ENCODE measurements at places on chromosomes 4 and X.

GRCh38 chr4:140450352-140450751 lies 22.9 kb upstream of the CLGN start:
- no peak for DNase-seq

- no peak for DNase-seq
Measured at GRCh38 chr4:109811707-109812106, 3.9 kb upstream of the GAR1 start.

DNA sequence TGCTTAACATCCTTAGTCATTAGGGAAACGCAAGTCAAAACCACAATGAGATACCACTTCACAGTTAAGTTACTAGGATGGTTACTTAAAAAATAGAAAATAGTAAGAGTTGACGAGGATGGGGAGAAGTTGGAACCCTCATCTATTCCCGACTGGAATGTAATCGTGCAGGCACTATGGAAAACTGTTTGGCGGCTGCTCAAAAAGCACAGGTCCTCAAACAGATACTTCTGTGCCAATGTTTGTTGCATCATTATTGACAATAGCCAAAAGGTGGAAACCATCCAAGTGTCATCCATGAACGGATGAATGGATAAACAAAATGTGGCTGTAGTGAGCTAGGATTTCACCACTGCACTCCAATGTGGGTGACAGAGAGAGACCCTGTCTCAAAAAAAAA lies 11.7 kb downstream of the CTAG1B start:
- DNase-seq, result no peak

- DNase-seq, result no peak
Measured at GRCh38 chr4:73663576-73663975, 43.3 kb upstream of the RASSF6 start.

All from activated CD4-positive, alpha-beta T cell treated with anti-CD3 and anti-CD28 coated beads, Interleukin-2, amount 50 U/mL, for 4 hours (primary cell).